ENCODE measurements at places on chromosomes 2 and 18.

DNA sequence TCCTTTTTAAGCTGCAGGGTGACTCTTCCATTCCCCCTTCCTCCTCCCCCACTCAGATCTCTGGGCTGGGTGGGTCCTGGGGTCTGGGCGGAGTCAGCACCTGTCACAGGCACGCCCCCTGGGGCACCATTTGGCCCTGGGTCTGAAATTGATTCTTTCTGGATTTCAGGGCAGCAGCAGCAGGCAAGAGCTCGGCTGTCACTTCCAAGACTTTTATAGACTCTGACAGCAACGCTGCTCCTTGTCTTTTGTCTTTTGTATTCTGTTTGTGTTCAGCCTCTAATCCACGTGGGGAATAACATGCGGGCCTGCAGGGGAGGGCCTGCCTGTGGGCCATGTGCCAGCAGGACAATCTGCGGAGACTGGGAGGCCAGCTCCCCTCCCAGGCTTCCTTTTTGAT, 3.9 kb downstream of the BOD1L2 start:
- DNase-seq = no peak

DNA sequence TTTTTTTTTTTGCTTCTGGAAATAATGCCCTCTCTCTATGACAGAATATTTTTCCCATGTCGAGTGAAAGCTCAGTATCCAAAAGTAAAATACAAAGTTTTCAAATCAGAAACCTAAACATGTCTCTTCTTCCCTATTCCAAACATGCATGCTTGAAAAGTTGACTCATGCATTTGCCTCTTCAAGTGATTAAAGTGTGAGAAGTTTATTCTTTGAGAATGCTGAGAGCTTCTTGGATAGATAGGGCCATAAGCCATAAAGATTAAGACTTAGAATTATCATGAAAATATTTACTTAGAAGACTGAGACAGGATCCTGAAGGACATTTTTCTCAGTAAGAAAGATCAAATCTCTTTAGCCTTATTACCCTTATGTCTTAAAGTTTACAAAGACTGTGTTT, 98.6 kb upstream of the EPB41L5 start:
- no peak for DNase-seq

DNA sequence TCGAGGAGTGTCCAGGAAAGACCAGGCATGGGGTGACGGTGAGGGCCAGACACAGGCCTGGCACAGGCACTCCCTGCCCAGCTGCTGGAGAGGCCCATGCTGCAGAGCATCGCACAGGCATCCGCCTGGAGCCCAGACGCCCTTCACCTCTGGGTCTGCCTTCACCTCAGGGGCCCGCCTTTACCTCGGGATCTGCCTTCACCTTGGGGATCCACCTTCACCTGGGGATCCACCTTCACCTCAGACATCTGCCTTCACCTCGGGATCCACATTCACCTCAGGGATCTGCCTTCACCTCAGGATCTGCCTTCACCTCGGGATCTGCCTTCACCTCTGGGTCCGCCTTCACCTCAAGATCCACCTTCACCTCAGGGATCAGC, 7.7 kb downstream of the KIF1A start:
- DNase-seq = no peak

DNA sequence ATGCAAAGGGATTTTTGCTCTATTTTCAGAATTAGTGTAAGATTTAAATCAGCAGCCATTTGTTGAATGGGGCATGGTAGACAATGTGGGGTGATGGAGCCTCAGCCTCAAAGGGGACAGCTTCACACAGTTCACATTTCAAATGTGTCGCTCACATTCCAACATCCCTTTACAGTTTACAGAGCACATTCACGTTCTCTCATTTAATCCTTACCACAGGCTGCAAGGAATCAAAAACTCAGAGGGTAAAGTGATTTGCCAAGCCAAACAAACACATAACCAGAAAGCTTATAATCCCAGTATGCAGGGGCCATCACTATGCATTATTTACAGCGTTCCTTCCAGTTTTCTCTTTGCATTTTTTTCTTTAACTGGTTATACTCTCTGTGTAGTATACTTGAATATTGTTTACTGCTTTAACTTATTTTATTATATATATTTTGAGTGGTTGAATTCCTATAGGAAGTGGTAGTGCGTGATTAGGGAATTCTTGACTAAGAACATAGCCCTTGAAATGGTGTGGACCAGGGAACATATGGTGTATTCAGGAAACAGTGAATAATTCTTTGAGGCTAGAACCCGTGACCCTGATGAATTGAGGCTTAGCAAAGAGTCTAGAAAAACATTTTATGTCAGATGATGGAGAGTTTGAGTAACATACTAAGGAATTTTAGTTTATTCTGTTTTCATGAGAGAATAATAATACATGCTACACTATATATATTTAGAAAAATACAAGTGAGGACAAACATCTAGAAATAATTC, 18.1 kb upstream of the TAF1B start:
- DNase-seq = no peak

DNA sequence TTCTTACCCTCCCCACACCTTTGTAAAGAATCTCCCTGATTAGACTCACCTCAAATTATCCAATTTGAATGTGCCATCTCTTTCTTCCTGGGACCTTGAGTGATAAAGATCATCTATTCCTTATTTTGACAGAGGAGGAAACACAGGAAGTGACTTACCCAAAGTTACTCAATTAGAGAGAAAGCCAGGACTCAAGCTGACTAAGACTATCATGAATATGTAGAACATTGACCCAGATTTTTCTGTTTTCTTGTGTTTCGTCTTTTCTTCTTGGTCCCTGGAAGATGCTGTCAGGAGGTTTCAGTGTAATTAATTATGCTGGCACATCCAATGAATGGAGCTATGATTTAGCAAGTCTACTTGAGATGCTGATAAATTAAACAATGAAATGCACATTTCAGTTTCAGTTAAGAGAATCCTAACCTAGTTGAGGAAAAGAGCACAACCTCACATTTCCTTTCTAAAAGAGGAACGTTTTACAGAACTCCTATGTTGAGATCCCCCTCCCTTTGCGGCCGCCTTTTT, 380.4 kb downstream of the CLIP4 start:
- DNase-seq = no peak

- no peak for DNase-seq
These were observed 273.3 kb downstream of the TCF4 start for GRCh38 chr18:55314615-55315237.

Measured in NCI-H510A (cell line).